Cortex of kidney (tissue), 1 donor: ENCODE measurements at places on chromosomes 12 and 14.

GRCh38 chr12:72989458-72989947 lies 717.3 kb downstream of the TRHDE start:
- DNase-seq: no peak

DNA sequence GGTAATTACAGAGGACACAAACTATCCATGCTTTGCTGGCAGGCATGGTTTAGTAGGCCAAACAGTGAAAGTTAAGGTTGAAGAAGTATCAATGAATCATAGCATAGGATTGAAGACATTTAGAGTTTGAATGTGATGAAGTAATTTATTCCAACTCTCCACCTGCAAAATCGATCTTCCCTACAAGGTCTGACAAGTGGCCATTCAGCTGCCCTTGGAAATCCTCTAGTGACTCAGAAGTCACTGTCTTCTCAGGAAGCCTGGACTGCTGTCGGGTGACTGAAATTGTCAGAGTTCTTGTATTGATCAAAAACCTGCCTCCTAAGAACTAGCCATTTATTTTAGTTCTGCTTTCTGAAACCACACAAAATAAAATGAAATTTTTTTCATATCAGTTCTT lies 17.7 kb upstream of the STXBP6 start:
- no peak for DNase-seq

GRCh38 chr14:65927931-65928356 lies 515.4 kb downstream of the FUT8 start:
- DNase-seq: no peak

GRCh38 chr14:53999061-53999488 lies 42.5 kb upstream of the BMP4 start:
- no peak for DNase-seq

GRCh38 chr14:61315313-61315712 lies 6.1 kb upstream of the PRKCH start:
- DNase-seq: no peak

DNA sequence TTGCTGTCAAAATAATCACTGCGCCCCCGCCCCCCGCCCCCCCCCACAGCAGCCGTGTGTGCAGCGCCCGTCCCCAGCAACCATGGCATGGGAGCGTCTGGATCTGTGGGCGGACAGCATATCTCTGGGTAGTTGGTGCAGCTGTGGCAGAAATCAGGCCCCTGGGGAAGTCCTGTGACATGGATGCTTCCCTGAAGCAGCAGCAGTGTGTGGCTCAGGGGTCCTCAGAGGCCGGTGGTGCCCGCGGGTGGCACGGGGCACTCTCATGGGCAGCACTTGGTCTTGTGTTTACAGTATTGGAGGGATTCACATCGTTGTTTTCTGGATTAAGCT lies 19.2 kb downstream of the XRCC3 start:
- no peak for DNase-seq

DNA sequence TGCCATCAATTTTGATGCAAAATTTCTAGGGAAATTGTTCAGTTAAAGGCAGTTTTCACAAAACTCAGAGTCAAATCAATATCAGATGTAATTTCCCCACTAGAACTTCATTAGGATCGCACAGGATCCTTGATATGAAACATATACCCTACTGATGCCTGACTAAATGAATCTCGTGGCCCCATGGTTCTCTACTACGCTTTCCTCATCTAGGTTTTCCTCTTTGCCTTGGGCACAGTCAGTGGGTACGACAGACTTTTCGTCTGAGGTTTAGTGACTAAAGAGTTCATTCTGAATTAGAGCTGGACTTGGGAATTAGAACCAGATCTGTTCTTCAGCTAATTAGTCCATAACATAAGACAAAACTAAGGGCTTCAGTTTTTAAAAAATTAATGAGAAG lies 42.5 kb upstream of the GNPNAT1 start:
- DNase-seq: no peak

GRCh38 chr12:49206389-49206788 lies 17.5 kb upstream of the TUBA1A start:
- DNase-seq: no peak

DNA sequence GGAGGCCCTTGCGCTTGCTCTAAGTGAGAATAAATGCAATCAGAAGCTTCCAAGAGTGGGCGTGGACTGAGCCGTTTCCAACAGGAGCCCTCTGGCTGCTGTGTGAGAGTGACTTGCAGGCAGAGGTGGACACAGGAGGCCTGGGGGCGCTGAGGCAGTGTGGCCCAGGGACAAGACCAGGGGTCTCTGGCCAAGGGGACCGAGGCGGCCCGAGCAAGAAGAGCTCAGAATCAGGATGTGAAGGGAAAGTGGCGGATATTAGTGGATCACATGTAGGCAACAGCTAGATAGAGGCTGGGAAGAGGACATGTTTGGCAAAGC lies 8.6 kb downstream of the RIMBP2 start:
- no peak for DNase-seq

DNA sequence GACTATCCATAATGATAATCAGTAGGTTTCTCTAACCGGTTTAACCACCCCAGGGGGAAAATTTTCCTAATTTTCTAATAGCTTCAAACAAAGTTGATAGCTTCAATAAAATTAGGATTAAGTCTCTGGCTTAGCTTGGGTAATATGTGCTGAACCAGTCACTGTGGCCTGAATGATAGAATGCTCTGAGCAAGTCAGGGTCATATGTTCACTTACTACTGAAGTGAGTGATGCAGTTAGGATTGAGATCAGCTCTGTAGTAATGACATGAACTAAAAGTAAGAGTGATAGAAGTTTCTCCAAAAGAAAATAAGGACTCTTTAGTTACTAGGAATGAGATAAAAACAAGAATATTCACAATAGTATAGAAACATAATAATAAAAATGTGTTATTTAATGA lies 32.6 kb downstream of the ETNK1 start:
- no peak for DNase-seq

GRCh38 chr14:66490143-66491111 lies 4.3 kb downstream of the CCDC196 start:
- DNase-seq: no peak

DNA sequence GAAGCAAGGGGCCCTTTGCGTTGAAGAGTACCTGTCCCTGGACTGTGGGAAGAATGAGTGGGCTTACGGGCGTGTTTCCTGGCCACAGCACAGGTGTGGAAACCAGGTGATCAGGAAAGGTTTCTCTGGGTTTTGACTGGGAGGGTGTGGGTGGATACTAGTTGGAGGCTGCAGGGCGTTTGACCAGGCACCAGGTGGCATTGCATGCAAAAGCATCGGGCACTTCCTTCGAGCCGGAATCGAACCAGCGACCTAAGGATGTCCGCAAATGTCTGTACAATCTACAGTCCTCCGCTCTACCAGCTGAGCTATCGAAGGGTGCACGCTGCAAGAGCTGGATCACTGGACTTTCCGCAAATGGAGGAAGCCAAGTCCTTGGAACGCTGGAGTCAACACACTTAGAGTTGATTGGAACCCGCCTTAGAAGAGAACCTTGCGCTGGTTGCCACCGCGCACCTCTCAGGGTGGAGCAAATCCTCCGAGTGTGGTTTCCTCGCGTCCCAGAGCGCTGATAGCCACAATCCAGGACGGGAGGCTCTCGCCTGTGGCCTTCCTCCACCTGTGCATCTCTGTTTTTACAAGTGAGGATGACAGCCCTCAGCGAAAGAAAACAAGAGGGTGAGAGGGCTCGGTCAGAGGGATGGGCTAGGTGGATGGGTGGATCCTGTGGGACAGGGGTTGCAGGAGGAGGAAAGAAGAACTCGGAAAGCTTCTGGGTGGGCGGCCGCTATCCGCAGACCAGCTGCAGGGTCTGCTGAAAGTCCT lies 21.2 kb upstream of the RNASE4 start:
- DNase-seq: no peak

DNA sequence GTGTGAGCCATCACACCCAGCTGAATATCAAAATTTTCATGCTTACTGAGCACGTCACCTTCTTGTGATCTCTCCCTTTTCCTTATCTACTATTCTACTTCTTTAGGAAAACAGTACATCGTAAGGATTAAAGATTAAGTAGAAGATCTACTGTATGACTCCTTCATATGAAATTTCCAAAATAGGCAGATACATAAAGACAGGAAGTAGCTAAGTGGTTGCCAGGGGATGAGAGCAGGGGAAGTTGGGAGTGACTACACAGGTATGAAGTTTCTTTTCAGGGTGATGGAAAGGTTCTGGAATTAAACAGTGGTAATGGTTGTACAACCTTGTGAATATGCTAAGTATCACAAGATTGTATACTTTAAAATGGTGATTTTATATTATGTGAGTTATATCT lies 36.5 kb upstream of the CERS5 start:
- DNase-seq: no peak

- DNase-seq: no peak
Measured at GRCh38 chr14:86334355-86334754, 804.4 kb downstream of the FLRT2 start.

DNA sequence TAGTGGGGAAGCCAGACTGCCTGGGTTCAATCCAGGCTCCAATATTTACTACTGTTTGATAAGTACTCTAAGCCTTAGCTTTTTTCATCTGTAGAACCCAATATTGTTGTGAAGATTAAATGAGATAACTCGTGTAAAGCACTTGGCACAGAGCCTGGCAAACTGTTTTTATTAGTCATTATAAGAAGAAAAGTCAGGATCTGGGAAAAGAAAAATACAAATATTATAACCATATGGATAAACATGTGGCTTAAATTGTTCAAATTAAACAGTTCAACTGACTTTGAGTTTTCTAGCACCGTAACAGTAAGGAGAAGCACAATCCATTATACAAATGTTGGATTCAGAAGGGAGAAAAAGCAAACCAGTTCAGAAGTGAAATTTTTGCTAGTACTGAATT lies 22.0 kb upstream of the CDK17 start:
- DNase-seq: no peak

- DNase-seq: no peak
Measured at GRCh38 chr12:19409376-19409775, 29.9 kb upstream of the AEBP2 start.

DNA sequence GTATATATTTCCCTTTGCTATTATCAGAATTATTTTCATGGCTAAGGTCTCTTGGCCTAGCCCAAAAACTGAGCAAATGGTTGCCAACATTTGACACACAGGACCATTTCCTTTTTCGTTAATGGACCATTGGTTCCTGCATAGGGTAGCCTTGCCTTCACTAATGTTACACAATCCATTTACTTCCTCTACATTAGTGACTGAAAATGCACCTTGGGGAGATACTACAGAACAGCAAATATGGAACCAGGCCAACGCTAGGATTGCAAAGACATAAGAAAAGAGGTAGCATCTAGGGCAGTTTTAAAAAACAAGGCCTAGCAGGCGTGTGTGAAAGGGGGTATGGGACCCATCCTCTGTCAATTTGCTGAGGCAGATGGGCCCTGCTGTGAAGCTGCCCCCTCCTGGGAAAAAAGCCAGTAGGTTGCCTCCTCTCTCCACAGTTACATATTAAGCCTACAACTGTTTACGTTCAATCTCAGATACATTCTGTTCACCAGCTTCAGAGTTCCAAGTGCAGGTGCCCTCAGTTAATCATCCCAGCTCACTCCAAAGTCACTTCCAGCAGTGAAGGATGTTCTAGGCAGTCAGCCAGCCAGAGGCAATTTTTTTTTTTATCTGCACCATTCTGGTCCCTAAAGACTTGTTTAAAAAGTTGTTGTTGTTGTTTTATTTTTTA lies 15.0 kb downstream of the AQP6 start:
- DNase-seq: no peak

- DNase-seq: no peak
Measured at GRCh38 chr12:53941187-53941586, 2.6 kb downstream of the HOXC13 start.

- DNase-seq: no peak
Measured at GRCh38 chr14:58637040-58637390, 747 bp upstream of the DACT1 start.

GRCh38 chr12:115149279-115149678 lies 465.3 kb upstream of the TBX3 start:
- DNase-seq: no peak

DNA sequence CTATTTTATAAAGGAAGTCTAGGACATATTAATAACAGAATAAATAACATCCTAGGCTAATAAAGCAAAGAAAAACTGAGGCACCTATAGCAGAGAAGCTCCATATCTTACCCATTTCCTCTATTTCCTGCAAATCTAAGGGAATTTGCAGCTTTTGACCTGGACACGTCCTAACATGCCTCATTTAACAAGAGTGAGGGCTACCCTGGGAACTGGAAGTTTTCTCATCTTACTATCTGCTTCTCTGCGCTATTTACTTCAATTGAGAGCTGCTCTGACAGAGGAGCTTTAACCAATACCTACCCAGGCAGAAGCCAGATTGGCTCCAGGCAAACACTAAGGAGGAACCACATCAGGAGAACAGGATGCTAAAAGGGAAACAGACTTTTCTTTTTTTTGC lies 5.7 kb downstream of the YBX3 start:
- DNase-seq: no peak

- DNase-seq: no peak
Measured at GRCh38 chr12:60071759-60072191, 475.9 kb downstream of the SLC16A7 start.

DNA sequence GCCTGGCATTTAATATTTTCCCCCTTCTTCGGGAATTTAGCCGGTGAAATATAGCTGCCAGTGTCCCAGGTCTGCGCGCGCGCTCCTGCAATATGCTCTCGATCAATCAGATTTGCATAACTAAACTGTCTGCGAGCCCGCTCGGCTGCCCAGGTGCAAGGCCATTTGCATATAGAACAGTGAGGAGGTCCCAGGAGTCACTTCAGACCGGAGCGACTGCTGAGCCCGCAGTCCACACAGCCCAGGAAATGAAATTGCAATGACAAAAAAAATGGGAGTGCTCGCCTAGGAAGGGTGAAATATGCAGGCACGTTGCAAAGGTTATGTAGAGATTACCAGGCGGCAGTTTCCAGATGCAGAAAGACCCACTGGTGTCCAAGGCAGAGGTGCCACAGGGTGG lies 228.5 kb downstream of the VRK1 start:
- no peak for DNase-seq

DNA sequence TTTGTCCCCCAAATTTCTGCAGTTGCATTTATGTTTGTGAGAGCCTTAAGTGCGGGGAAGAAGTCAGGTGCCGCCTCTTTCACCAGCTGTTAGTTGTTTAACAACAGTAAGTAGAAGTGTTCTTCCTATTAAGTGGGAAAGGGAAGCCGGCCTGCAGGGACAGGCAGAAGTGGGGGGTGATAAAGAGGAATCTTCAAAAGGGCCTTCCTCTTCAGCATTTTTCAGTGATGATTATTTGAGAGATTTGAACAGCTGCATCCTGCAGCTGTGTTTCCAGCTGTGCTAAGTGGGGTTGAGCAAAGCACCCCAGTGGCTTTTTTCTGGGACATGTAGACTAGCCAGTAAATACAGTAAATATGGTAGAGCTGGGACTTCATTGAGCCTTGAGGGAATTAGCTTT lies 32.1 kb upstream of the SLC38A1 start:
- no peak for DNase-seq

DNA sequence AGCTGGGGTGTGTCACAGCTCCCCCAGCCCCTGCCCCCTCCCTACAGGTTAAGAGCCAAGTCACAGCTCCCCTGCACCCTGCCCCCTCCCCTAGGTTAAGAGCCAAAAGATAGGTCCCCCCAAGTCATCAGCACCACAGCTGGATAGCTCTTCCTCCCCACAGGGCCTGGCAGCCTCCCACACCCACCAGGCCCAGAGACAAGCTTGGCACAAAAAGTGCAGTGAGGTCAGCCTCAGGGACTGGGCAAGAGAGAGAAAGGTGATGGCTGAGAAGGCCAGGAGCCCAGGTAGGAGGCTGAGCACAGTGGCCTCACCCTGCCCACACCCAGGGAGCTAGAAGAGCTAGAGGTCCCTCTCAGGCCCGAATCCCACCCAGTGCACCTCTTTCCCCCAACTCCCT lies 8.7 kb downstream of the ITGA7 start:
- no peak for DNase-seq

- no peak for DNase-seq
Measured at GRCh38 chr12:49942921-49943624, 7.5 kb upstream of the AQP2 start.
